ENCODE measurements at places on chromosomes 2 and 18. TPM values are rescaled to one million over a fixed set of nuclear protein-coding genes. Genes with fewer than 3 reads are reported as not detected.

CYP27A1 gene
- 22.0 TPM for total RNA-seq

CD8B gene
- 0.22 TPM for total RNA-seq

KYNU gene
- total RNA-seq = 0.46 TPM

SLC14A1 gene
- total RNA-seq = 0.43 TPM

INHBB gene
- total RNA-seq = 4.0 TPM

ONECUT2 gene
- 0.15 TPM for total RNA-seq

MREG gene
- 1.6 TPM for total RNA-seq

DNA sequence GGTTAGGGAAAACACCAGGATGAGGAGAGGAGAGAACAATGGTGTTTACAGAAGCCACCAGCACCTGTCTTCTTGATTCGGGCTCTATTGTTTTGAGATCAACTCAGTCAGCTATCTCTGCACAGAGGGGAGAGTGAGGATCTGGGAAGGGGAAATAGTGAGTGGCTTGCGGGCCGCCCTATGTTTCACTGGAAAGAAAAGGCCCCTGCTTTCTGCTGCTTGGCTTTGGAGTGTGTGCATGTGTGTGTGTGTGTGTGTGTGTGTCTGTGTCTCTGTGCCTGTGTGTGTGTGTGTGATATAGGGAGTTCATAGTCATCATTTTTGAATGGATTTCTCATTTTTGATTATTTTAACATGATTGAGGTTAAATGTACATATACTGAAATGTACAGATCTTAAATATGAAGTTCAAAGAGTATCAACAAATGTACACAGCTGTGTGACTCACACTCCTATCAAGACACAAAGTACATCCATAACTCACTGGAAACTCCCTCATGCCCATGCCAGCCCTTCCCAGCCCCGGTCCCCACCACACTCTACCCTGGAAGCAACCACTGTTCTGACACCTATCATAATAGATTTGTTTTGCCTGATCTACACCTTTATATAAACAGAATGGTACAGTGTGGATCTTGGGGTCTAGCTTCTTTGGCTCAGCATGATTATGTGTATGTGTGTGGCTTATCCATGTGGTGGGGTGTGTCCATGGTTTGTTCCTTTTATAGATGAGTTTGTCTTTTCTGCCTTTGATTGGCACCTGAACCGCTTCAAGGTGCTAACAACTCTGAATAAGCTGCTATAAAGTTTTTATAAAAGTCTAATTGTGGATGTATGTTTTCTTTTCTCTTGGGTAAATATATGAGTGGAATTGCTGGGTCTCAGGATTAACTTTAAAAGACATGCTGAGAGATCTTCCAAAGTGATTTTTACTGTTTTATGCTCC, 258.3 kb downstream of the SETBP1 start:
- no peak for DNase-seq

DNA sequence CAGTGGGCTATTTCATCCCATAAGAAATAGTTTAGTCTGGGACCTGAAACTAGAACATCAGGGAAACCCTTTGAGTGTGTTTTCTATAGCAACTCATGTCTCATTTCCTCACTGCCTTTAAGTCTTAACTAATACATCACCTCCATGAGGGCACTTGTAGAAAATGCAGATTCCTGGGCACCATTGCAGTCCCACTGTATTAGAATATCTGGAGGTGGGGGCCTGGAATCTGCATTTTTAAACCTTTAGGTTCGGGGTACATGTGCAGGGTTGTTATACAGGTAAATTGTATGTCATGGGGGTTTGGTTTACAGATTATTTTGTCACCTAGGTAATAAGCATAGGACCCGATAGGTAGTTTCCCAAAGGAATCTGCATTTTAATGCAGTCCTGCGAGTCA, 87.4 kb downstream of the ARHGEF33 start:
- DNase-seq = no peak

DNA sequence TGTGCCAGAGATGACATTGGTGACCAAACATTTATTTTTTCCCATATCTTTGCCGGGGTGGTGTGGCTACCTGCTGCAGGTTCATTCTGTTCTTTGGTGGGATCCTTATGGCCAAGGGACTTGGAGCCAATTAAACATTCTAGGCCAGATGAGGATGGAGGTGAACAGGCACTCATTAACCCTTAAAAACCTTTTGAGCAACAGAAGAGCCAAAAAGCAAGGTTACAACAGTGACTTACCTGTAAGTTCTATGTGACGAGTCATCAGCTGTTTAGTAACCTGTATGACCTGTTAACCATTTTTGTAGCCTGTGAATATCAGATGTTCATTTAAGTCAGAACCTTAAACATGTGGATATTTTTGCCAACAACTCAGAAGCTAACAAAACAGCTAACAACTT, 105.6 kb downstream of the XRCC5 start:
- no peak for DNase-seq

- no peak for DNase-seq
These were observed 242.2 kb downstream of the ZNF516 start for GRCh38 chr18:76252880-76253279.

DNA sequence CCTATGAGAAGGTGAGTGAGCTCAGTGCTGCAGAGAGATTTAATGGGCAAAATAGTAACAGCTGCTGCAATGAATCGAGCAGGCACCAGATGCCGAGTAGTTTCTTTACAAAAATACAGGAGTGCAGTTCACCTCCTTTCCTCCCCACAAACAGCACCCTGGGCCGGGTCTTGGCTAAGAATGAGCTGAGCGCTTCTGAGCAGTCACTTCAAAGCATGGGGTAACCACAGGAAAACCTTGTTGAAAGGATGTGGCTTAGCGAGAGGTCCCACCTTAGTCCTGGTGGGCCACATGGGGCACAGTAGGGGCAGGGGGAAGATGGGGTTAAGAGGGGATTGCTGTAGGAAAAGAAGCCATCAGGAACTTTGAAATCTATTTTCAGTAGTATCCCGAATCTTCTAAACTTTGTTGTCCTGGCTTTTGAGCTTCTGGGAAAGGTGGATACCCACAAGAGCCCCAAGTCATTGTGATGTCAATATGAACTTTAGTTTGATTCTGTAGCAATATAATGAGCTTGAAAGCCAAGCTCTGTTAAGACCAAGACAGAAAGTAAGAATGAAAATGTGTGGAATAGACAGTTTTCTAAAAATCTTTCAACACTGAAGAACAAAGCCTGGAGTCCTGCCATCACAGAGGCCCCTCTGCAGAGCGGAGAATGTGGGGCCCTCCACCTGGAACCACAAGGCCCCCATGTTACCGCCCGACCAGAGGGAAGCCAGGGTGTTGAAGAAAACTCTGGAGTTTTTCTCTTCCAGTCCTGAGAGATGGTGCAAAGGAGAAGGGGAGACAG, 101.0 kb upstream of the ZNF236 start:
- DNase-seq = no peak

- no peak for DNase-seq
These were observed 36.7 kb downstream of the SFXN5 start for GRCh38 chr2:73034661-73035375.

GRCh38 chr18:42980426-42980825, 135.1 kb downstream of the RIT2 start:
- DNase-seq = no peak

- DNase-seq = no peak
These were observed 47.0 kb downstream of the PROC start for GRCh38 chr2:127465258-127465657.

DNA sequence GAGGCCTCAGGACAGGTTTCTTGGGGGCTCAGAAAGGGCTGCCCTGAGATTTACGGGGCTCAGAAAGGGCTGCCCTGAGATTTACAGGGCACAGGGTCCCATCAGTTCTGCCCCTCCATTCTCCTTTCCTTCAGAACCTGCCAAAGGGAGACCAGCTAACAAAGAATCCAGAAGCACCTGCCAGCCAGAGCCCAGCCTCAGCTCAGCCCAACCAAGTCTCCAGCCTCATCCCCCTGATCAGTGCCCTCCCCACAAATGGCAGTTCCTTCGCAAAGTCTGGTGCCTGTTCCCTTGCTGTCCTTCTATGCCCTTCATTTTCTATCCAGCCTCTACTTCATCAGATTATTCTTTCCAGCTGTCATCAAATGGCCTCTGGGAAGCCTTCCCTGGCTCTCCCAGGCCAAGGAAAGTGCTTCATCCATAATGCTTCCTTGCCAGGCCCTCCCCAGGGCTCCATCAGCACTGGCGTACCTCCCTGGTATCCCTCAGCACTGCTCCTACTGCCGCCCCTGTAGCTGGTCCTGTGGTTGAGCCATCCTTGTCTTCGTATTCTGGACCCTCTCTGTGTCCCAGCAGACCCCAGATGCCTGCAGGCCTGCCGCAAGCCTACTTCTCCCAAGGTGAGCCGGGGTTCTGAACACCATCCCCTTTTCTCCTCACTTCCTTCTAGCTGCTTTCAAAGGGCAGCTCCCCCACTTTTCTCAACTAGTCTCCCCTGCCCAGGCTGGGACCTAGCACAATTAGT, 96.2 kb upstream of the EPAS1 start:
- no peak for DNase-seq
